NCI-H2081 treated with DMSO at 0.1 percent for 48 hours (cell line): ENCODE measurements at places on chromosomes 3 and 15.

- DNase-seq, result no peak
These were observed 1134.9 kb downstream of the ROBO2 start for GRCh38 chr3:78174821-78175220.

DNA sequence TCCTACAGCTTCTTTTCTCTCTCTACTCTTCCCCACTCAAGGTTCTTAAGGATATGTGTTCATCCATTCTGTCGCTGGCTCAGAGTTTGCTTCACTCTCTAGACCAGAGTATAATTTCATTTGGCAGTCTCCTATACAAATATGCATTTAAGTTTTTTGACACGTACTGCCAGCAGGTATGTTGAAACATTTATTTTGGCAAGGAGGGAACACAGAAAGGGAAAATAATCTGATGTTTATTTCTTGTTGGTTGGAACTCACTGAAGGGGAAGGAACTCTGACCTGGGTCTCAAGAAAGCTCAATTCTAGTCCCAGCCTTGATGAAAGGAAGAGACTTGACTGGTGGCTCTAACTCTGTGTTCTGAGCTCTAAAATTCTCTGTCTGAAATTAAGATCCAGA, 21.6 kb downstream of the FANCD2 start:
- DNase-seq, result no peak

- DNase-seq, result no peak
These were observed 644.7 kb downstream of the OTOL1 start for GRCh38 chr3:162141272-162141791.

DNA sequence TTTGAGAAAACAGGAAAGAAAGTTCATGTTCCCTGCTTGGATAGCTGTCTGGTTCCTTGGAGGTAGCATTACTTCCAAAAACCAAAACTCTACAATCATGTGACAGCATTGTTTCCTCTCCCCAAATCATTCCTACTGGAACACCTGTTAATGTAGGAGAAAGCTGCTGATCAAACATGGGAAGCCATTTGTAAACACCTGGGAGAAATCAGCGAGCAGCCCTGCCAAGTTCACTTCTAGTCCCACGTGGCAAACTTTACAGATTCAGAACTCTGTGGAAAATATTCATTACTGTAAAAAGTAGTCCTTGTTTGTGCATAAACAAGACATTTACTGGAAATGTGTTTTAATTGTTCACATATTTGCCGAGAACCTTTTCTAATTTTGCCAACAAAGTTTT, 275.5 kb upstream of the AZI2 start:
- no peak for DNase-seq

DNA sequence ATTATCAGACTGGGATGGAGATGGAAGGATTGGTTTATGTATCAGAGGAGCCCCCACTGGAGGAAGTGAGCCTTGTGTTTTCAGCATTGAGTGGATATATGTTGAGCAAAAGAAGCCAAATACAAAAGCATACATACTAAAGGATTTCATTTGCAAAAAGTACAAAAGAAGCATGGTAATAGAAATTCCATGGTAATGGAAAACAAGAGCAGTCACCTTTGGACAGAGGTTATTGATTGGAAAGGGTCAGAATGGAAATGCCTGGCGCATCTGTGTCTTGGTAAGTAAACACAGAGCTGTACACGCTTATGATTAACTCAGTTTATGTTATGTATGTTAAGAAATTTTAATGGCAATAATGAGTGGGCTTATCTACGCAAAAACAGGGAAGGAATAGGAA, 72.7 kb downstream of the DHX36 start:
- no peak for DNase-seq

DNA sequence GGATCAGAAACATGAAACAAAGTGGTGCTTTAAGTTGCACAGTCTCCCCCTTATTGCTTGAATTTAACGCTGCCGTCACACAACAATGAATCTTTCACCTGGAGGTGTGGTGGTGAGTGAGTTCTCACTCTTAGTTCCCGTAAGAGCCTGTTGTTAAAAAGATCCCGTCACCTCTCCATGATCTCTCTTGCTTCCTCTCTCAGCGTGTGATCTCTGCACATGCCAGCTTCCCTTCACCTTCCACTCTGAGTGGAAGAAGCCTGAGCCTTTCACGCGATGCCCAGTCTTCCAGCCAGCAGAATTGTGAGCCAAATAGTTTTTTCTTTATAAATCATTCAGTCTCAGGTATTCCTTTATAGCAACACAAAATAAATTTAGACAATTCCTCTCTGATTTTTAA, 136.7 kb upstream of the CHL1 start:
- DNase-seq, result no peak

GRCh38 chr3:89954137-89954536, 846.7 kb downstream of the EPHA3 start:
- DNase-seq, result no peak
